Cortex of kidney (tissue), 1 donor: ENCODE measurements at places on chromosomes 2 and 18.

- no peak for DNase-seq
Observed at GRCh38 chr2:137975280-137976271, 11.3 kb downstream of the HNMT start.

GRCh38 chr2:126645211-126645618 lies 10.7 kb upstream of the GYPC start:
- no peak for DNase-seq

GRCh38 chr18:37669991-37670534 lies 104.5 kb upstream of the CELF4 start:
- no peak for DNase-seq

DNA sequence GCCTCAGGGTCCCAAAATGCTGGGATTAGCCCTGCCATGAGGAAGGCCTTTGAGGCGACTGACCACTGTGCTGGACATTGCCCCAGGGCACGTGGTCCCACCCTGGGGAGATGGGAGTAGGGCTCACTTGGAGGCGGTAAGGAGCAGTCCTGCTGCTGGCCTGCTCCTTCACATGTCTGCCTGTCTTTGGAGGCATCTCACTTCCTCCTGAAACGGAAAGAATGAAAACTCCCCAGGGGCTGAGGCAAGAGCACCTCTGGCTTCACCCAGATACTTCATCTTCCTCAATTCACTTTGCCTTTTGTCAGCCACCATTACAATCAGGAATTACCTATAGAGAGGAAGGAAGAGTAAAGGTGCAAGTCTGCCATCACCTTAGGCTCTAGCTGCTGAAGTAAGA lies 59.9 kb upstream of the GATA6 start:
- no peak for DNase-seq

DNA sequence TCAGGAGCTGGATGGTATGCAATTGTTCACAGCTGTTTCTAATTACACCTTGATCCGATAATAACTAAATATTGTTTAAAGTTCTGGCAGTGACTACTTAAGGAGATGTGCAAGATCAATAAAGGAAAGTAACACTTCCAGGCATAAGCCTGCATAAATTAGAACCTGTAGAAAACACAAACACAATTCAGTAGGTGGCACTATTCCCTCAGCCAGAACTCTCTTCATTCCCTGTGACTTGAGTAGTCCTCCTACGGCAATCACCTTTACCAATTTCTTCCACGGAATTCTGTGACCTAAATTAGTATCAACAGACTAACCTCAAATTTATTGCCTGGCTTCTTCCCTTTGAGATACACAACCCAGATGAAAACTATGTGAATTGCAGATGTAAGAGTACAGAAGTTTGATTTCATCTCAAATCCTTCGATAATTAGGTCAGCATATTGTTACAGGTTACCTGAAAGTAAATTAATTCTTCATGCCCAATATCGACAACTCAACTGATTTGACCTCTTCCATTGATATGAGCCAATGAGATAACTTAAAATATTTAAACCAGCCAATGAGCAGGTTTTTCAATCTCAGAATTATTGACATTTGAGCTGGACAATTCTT lies 137.8 kb downstream of the PID1 start:
- DNase-seq = no peak

DNA sequence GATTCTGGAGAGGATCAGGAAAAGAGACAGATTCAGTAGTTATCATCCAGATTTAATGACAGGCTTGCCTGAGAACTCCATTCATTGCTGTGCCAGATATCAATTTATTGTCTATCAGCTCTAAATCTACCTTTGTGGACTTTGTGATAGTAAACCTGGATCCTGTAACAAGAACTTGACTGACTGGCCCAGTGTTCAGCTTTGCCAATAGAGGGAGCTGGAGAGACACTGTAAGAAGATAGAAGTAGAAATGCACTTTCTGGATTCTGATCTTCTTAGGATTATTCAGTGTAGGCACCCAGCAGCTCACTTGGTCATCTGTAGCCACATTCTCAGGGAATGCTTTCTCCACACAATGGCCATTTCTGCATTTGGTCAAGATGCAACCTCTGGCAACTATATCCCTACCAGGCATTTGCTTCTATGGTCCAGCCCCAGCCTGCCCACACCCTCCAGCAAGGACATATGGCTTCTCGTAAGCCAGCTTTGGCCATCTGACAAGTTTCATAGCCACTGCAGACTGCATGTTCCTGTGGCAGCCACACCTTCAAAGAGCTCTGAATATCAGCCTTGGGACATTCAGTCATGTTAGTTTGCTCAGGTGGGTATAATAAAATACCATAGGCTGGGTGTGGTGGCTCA lies 6.1 kb upstream of the SERPINB8 start:
- no peak for DNase-seq

DNA sequence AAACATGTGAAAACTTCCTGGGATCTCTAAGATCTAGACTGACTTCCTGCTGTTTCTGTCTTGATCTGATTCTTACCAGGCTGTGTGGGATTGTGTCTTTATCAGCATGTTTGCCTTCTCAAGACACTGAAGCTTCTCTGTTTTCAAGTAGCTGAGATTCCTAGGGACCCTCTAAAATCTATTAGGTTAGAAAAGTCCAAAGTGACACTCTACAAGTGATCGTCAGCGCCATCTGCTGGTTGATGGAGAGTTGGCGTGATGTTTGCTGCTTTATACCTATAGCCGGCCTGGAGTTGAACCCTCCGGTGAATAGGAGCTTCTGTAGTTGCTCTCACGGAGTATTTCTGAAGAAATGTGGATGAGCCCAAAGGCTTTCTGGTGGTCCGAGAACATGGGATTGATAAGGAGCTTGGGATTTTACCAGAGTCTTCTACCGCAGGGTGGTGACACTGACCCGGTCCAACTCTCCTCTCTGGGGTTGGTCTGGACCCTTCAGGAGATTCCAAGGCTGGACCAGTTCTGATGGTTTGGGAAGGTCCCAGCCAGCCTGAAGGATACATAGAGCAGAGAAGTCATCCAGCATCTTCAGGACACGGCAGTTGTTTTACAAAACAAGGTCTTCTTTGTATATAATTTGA lies 96.0 kb upstream of the TTC39C start:
- DNase-seq = no peak

GRCh38 chr2:168194784-168195522 lies 52.4 kb downstream of the STK39 start:
- no peak for DNase-seq

- DNase-seq = no peak
Observed at GRCh38 chr2:68362749-68363148, 2.3 kb upstream of the PLEK start.

DNA sequence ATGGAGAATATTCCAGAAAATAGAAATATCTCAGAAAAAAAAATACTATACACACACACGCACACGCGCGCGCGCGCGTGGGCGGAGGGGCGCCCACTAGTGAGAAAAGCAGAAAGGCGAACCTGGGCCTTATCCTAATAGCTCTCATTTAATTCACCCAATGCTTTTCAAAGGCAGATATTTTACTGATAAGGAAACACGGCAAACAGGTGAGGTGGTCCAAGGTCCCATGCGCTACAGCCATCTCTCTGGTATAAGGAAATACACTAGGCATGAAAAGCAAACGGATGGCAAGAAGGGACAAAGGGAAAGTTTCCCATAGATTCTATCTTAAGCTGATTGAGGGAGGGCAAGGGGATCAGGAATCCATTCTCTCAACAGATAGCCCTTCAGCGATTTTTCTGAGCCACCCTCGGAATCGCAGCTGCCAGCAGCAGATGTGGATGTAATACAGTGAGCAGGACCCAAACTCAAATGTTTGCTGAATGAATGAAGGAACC lies 136.7 kb downstream of the TMEM247 start:
- DNase-seq = no peak

DNA sequence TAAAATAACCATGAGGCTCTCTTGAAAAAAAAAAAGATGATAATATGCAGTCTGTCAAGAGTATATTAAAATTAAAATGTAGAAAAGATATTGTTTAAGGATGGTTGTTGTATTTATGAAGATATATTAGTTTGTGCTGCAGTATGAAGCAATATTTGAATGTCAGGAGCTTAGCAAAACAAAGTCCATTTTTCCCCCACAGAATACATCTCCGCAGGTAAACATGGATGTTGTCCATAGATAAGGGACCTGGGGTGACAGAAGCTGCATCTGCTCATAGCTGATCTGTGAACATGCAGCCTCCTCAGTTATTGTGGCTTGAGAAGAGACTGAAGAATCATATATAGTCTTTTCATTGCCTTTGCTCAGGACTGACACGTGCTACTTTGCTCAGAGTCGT lies 366.1 kb upstream of the MMADHC start:
- DNase-seq = no peak

DNA sequence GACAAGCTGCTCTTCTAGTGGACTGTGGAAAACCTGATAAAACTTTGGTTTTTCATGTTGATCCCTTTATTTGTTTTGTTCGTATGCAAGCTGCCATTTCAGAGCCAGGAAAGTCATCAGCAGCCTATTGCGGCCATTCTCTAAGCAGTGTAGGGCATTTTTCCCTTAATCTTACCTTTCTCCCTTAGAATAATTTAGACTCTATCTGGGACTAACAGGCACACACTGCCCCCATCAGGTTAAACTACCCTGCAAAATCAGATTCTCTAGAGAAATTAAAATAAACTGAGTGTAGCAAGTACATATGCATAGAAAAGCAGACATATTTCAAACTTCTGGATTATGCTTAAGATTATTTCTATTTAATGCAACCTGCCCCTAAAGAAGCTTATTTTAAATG lies 347.5 kb downstream of the METTL4 start:
- DNase-seq = no peak

DNA sequence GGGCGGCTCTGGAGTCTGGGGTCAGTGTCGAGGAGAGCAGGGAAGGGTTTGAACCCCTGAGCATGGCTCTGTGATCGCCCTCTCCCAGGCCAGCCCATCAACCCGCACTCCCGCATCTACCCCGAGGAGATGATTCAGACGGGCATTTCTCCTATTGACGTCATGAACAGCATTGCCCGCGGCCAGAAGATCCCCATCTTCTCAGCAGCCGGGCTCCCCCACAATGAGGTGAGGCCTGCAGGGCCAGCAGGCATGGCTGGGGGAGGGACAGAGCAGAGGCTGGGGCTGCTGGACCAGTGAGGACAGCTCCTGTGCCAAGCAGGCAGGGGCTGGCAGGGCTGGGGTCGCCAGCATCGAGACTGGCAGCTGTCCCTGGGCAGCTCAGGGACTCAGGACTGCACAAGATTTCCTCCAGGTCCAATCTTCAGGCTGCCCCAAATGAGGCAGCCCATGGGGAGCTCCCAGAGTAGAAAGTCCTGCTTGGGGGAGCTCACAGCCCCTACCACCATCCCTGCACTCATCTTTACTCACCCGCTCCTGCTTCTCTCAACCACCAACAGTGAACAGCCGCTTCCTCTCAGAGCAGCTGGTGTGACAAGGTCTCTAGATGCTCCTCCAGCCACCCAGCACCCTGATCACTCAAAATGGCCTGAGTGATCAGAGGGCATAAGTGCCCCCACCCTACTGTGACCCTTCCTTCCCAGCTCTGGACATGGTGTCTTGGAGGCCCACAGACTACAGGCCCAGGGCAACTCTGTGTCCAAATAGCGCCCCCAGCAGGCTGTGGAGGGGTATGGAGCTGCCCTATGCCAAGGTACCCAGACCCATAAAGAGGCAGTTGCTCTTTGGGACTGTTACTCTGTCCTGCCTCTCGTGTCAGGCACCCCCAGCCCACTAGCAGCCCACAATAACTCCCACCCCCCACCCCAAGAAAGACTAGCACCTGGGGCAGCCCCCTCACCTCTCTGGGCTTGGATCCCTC lies 18.3 kb upstream of the ANKRD53 start:
- no peak for DNase-seq

DNA sequence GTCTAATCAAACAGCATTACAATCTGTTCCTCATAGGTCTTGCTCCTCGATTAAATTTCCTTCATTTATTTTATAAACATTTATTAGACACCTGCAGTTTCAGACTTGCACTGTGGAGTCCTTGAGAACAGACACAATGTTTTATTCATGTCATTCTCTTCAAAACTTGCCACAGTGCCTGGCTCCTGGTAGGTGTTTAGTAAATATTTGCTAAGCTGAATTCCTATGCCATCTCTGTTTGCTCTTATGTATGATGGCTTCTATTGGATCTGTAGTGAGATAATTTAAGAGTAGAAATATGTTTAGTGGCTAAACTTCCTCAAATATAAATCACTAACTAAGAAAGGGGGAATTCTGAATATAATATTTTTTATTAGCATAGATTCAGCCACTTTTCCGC lies 61.4 kb downstream of the LRATD1 start:
- no peak for DNase-seq

DNA sequence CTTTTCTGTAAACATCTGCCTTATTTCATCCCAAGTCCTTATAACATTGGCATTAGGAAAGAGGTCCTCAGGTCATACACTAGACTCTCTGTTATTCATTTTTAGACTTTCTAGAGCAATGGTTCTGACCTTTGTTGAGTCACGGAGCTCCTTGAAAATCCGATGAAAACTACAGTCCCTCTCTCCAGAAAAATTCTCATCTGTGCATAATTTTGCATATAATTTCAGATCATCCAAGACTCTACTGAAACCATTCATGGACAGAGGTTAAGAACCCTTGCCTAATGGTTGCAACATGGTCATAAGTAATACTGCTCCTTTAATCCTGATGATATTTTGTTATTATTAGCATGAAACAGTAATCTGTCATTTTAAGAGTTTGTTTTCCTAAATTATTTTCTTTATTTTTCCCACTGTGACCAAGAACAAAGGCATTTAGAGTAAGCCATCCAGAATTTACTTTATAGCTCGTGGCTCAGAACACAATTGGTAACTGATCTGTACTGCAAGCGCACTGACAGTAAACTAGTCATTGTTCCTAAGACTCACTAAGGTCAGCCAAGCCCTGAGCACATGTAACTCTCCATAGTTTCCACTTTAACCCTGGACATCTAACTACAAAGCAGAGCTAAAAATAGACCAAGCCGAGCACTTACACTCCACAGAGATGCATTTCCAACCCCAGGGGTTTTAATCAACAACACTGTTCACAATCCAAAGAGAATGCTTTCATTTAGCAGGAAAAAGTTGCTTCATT lies 8.4 kb downstream of the MYOM1 start:
- no peak for DNase-seq

DNA sequence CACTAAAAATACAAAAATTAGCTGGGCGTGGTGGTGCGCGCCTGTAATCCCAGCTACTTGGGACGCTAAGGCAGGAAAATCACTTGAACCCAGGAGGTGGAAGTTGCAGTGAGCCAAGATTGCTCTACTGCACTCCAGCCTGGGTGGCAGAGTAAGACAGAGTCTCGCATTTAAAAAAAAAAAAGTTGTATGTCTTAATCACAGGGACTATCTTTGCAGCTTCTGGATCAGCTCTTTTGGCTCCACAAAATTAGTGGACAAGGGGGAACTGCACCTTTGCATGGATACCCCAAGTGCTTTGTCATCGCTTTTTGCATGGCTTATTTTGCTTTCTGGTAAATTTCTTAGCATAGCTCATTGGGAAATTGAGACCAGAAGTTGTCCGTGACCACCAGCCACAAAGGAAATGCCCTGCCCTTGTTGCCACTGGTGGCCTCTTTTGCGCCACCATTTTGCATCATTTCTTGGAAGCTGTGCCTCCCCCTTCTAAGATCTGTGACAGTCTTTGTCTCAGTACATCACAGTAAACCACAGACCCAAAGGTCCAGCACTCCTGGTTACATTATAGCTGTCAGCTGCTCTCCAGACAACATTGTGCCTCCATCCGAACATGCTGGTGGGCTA lies 43.9 kb upstream of the PCBP1 start:
- DNase-seq = no peak

- no peak for DNase-seq
Observed at GRCh38 chr2:85540133-85540648, 1.2 kb downstream of the MAT2A start.

- no peak for DNase-seq
Observed at GRCh38 chr2:40471866-40472265, 20.0 kb upstream of the SLC8A1 start.
